Upper lobe of left lung (tissue), 6 donors: ENCODE measurements at places on chromosomes 3 and 15. TPM values are rescaled to one million over a fixed set of nuclear protein-coding genes. Genes with fewer than 3 reads are reported as not detected.

DNA sequence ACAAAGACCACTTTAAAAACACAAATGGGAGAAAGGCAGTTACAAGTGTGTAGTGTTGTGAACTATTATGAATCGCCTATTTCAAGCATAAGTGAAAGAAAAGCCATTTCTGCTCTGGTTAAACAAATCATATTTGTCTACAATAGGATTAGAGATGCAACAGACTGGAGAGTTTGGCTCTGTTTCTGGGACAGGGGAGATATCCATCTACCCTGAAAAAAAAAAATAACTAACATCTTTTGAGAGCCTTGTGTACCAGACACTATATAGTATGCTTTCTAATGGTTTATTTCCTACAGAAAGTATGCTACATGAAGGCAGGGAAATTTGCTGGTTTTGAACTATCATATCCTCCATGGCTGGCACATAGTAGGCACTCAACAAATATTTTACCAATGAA is 106.7 kb upstream of the FHIT start:
- no peak for DNase-seq

DNA sequence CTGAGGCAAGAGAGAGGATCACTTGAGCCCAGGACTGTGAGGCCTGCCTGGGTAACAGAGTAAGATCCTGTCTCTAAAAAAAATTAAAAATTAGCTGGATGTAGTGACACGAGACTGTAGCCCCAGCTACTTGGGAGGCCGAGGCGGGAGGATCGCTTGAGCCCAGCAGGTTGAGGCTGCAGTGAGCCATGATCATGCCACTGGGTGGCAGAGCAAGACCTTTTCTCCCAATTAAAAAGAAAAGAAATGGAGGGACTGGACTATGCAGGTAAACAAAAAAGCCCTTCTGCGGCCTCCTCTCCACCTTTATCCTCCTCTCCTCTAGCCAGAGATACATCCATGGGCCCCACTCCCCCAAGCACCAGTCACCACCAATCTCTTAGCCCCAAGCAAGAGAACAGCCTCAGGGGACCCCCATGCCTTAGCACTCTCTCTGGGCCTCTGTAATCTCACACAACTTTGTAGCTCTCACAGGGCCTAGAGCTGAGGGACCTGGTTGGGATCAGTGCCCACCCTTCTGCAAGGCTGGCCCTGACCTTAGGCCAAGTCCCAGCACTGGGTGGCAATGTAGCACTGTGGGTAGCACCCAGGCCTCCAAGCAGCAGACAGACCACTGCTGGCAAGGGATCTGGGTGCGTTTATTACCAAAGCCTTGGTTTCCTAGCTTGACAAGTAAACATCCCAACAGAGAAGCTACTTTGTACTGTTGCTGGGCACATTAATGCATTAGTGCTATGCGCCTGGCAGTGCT is 43.4 kb downstream of the FAM174B start:
- no peak for DNase-seq

GRCh38 chr3:17714473-17714872 is 28.0 kb downstream of the TBC1D5 start:
- no peak for DNase-seq

- no peak for DNase-seq
Measured at GRCh38 chr15:40314723-40315276, 7.1 kb upstream of the PLCB2 start.

- no peak for DNase-seq
Measured at GRCh38 chr3:50128001-50128400, 27.1 kb upstream of the SEMA3F start.

The GMPS gene
- total RNA-seq, result 9.4 TPM

The ACKR2 gene
- not detected for total RNA-seq

- DNase-seq, result no peak
Measured at GRCh38 chr3:53171827-53172505, 11.0 kb downstream of the PRKCD start.

DNA sequence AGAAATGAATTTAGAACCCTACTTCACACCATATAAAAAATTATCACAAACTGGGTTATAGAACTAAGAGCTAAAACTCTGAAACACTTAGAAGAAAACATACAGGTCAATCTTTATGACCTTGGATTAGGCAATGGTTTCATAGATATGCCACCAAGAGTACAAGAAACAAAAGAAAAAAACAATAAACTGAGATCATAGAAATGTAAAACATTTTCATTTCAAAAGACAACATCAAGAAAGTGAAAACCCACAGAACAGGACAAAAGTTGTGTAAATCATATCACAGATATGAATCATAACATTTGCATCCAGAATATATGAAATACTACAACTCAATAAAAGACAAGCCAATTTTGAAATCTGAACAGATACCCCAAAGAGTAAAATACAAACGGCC is 72.4 kb downstream of the TBL1XR1 start:
- DNase-seq, result no peak

- DNase-seq, result no peak
Measured at GRCh38 chr3:132344666-132345280, 27.6 kb downstream of the ACP3 start.

The SCAMP5 gene
- 12.3 TPM for total RNA-seq

DNA sequence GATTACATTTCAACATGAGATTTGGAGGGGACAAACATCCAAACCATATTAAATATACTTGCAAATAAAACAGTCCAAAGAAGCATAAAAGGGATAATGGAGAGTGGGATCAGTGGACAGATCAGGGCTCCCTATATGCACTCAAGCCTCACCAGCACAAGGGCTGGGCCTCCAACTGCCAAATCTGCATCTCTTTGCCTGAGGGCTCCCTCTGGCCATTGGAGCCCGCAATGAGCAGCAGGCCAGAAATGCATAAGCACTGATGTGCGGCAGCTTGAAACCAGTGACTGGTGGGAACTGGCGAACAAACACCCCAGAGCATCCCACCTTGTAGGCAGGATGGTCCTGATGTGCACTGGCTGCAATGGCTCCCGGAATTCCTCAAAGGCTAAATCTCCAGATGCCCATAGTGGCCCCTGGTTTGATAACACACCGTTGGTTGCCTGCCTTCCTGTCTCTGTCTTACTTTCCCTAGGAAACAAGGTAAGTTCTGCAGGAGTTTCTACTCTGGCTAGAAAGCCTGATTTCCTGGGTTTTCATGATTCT is 55.9 kb upstream of the POMGNT2 start:
- DNase-seq, result no peak

- no peak for DNase-seq
Measured at GRCh38 chr3:86104154-86104553, 886.8 kb downstream of the VGLL3 start.

DNA sequence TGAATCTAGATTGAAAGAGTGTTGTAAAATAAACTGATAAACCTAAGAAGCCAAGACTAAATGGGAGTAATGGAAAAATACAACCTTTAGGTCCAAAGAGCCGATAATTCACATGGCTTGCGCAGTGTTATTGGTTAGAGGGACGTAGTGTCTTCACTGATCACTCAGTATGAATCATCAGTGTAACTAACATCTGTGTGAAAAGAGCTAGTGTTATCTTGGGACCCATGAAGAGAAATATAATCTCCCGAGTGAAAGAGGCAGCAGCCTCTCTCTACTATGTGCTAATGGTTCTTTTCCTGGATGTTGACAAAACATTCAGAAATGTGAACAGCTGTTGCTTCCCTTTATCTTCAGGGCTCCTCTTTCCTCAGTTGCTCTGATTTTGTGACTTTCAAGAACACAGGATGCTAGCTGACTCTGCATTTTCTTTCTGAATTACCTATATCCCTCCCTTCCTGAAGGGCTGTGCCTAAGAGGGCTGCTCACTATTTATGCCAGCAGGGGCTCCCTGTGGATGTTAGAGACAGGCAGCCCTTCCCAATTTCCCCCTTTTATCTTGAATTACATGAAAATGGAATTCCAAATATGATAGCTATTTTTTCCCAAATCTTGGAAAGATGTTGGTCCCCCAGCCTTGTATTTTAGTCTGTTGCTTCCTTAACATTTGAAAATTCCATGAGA is 128.8 kb downstream of the GRM7 start:
- no peak for DNase-seq

The EPB42 gene
- not detected for total RNA-seq

GRCh38 chr3:115520241-115520640 is 103.1 kb upstream of the GAP43 start:
- no peak for DNase-seq

The IFT122 gene
- total RNA-seq, result 41.8 TPM

- DNase-seq, result no peak
Measured at GRCh38 chr3:8660175-8661118, 15.8 kb upstream of the SSUH2 start.

GRCh38 chr3:53865732-53866499 is 16.0 kb downstream of the ACTR8 start:
- no peak for DNase-seq

DNA sequence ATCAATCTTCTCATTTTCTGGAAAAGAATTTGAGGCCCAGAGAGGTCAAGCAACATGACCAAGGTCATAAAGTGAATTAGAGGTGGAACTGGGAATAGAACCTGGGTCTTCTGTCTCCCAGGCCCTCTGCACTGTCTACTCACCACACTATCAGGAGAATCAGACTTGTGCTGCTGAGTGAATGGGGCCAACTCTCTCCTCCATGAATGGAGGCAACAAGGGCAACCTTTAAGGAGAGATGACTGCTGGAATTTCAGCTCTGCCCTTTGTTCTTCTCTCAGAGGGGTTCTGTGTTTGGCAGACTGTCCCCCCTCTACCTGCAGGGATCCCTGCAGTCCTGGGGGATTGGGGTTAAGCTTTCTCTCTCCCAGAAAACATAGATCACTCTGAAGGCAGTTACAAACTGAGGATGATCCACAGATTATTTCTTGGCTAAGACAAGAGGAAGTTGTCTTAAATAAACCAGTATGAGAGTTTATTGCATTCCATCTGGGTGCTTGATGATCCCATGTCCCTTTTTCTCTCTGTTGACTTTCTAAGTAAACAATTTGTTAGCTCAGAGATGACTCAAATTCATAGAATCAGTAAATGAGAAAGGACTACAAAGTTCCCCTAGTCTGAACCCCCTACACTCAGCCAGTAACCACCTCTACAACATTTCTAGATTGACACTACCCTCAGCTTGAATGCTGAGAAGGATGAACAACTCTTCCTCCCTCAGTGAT is 99.0 kb upstream of the LIPC start:
- no peak for DNase-seq

The NRROS gene
- total RNA-seq, result 19.8 TPM

DNA sequence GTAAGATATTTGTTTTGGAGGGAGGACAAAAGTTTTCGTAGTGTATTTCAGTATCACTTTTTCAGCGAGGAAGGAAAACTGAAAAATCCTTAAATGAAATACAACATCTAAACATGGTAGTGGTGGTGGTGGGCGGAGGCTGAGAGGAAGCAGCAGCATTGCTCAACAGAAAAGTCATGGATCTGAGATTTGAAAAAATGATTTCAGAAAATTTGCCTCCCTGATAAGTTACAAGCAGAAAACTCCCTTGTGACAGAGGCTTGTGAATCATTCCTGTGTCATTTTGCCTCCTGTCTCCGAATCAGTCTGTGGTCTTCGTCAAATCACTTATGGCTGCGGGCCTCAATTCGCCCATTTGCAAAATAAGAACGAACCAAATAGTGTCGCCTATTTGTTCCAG is 965 bp upstream of the CRBN start:
- no peak for DNase-seq

The PLSCR5 gene
- not detected for total RNA-seq

DNA sequence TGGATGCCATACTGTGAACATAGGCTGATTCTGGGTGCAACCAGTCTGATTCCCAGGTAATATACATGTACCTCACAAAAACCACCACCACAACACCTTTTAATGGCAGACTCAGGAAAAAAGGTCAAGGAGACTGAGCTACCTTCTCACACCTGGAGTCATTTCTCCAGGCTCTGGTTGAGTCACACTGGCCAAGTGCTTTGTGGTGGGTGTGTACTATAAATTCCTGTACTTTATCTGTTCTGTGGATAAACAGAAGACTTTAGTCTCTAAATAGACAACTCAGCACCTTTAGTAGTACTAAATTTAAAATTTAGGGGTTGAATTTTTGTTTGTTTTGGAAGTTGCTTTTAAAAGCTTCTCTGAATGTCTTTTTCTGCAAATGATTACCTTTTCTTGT is 46.7 kb downstream of the TOP2B start:
- DNase-seq, result no peak

GRCh38 chr15:36432161-36432560 is 147.3 kb upstream of the CDIN1 start:
- DNase-seq, result no peak

- no peak for DNase-seq
Measured at GRCh38 chr3:172546628-172547214, 23.5 kb upstream of the TNFSF10 start.

GRCh38 chr3:105532251-105532650 is 165.5 kb downstream of the ALCAM start:
- DNase-seq, result no peak

GRCh38 chr3:101303836-101304235 is 16.5 kb downstream of the IMPG2 start:
- DNase-seq, result no peak

DNA sequence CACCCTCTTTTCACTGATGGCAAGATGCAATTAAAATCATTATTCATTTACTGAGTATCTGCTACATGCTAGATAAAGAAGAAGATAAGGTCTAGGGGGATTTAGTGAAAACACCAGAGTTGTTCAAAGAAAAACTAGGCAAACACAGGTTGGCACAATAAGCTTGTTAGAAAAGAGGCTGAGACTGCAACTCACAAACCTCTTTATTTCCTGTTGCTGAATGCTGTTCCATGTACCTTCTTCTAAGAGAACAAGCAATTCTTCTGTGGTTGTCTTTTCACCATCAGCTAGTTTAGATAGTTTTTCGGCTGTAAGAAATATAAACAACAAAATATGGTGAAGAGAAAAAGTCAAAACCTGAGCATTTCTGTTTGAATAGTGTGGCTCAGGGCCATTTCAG is 61.1 kb downstream of the EIF3J start:
- DNase-seq, result no peak

GRCh38 chr3:47794544-47794943 is 8.4 kb upstream of the DHX30 start:
- no peak for DNase-seq

The CYP1A2 gene
- total RNA-seq, result not detected

The ASB14 gene
- total RNA-seq, result 0.64 TPM

The GPR27 gene
- 4.4 TPM for total RNA-seq

- DNase-seq, result no peak
Measured at GRCh38 chr3:65714134-65714533, 324.6 kb downstream of the MAGI1 start.
